Body of pancreas (tissue), 4 donors: ENCODE measurements at places on chromosomes 6 and 20. TPM values are rescaled to one million over a fixed set of nuclear protein-coding genes. Genes with fewer than 3 reads are reported as not detected.
A peak's percentile ranks its signal among the peaks of the same experiment; 100 is the strongest.

VSTM2L gene
- 7.0 TPM for total RNA-seq

GRCh38 chr20:8518878-8519277 is 386.8 kb downstream of the PLCB1 start:
- no peak for DNase-seq
- H3K4me3 ChIP-seq, result no peak overlapping the region
- H3K27me3 ChIP-seq, result no peaks in the 10 kb centered on the region
- H3K4me1 ChIP-seq, result no peaks in the 10 kb centered on the region
- H3K27ac ChIP-seq, result no peak overlapping the region

HRH3 gene
- 0.33 TPM for total RNA-seq

NMBR gene
- not detected for total RNA-seq

DNA sequence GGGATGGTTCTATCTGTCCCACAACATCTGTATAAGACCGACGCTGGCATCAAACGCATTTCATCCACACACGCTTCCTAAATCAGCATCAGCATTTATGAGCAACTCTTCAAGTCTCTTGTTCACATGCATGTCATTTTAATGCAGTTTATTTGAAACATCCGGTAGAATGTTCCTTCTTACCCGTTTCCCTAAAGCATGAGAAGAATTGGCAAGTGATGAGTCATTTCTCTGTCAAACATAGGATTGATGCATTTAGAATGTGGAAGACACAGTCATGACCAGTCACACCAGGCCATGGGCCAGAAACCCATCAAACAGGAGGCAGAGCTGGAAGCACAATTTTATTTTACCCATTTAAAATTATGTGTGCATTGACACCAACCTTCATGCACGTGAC is 122.8 kb downstream of the UST start:
- H3K4me1 ChIP-seq, result peaks cover 10% of the 10 kb centered on the region
- no peak for DNase-seq
- H3K4me3 ChIP-seq, result no peak overlapping the region
- H3K27me3 ChIP-seq, result no peaks in the 10 kb centered on the region
- no peak overlapping the region for H3K27ac ChIP-seq
- H3K36me3 ChIP-seq, result no peaks in the 10 kb centered on the region

GRCh38 chr6:96520171-96521115 is 1.2 kb upstream of the UFL1 start:
- DNase-seq, result peak; percentile 54
- H3K36me3 ChIP-seq, result no peaks in the 10 kb centered on the region
- H3K4me3 ChIP-seq, result no peak overlapping the region
- H3K4me1 ChIP-seq, result peaks cover 33% of the 10 kb centered on the region
- peak overlapping the region; percentile 97 for H3K27ac ChIP-seq

- H3K27ac ChIP-seq, result no peak overlapping the region
- H3K4me1 ChIP-seq, result no peaks in the 10 kb centered on the region
- DNase-seq, result no peak
- H3K27me3 ChIP-seq, result no peaks in the 10 kb centered on the region
Measured at GRCh38 chr6:26347699-26348098, 17.3 kb upstream of the BTN3A2 start.

DNA sequence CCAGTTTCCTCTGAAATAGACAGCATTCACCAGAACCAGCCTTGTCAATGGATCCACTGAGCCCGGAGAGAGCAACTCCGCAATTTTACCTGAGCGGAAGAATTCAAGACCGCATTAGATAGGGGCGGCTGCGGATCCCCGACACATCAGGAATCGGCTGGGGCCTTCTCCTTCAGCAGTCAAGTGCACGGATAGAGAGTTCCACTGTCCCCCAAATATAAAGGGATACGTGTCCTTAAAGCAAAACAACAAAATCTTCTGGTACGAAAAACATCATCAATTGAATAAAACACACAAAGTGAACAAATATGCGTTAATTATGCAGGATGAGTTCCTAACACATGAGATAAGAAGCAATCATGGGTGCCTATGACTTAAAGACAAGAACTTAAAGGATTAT is 18.3 kb downstream of the SERPINB6 start:
- peaks cover 21% of the 10 kb centered on the region for H3K4me1 ChIP-seq
- no peaks in the 10 kb centered on the region for H3K27me3 ChIP-seq
- peak overlapping the region; percentile 21 for H3K27ac ChIP-seq
- no peak for DNase-seq

- H3K4me1 ChIP-seq, result peaks cover 23% of the 10 kb centered on the region
- no peak overlapping the region for H3K4me3 ChIP-seq
- no peaks in the 10 kb centered on the region for H3K36me3 ChIP-seq
- no peaks in the 10 kb centered on the region for H3K27me3 ChIP-seq
- no peak for DNase-seq
Measured at GRCh38 chr20:62618611-62619529, 23.4 kb upstream of the SLCO4A1 start.

NNAT gene
- total RNA-seq, result not detected

PKIG gene
- total RNA-seq, result 43.6 TPM

DNA sequence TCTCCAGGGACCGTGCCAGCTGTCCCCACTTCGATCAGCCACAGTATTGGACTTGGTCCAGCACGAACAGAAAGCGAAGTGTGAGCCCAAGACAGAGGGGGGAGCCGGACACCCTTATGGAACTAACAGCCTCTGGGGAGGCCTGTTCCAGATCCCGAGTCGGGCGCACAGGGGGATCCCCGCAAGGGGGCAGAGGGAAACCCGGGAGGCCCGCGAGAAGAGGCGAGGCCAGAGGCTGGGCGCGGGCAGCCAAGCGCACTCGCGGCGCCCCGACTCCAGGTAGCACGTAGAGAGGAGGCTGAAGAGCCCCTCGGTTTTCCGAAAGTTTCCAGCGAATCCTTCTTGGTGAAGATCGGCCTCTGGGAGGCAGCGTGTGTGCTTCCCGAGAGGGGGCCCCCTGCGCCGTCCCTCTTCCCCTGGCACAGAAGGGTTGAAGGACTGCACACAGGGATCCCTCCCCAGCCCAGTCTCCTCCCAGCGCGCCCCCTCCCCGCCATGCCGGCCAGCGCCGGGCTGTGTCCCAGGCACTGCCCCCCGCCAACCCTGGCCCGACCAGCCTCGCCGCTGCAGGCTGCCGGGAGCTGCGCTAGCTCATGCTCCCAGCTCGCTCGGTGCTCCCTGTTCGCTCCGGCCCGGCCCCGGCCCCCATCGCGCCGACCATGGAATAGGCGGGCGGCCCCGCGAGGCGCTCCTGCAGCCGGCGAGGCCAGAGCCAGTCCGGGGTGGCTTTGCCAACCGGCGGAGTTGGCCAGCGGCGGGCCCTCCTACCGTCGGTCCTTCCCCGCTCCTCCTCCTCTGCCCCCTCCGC is 577 bp upstream of the SLC24A3 start:
- no peak overlapping the region for H3K27ac ChIP-seq
- DNase-seq, result no peak
- no peaks in the 10 kb centered on the region for H3K36me3 ChIP-seq
- peaks cover 20% of the 10 kb centered on the region for H3K4me1 ChIP-seq

ZDHHC14 gene
- 10.6 TPM for total RNA-seq

GGTLC1 gene
- total RNA-seq, result 3.4 TPM

GRCh38 chr6:159169193-159169555 is at the start of gene FNDC1:
Gene FNDC1, plus strand, starts transcription at chr6:159169400. Its CDS starts 197 bp downstream, at chr6:159169597.
- peaks cover 13% of the 10 kb centered on the region for H3K27me3 ChIP-seq
- peaks cover 16% of the 10 kb centered on the region for H3K4me1 ChIP-seq
- H3K4me3 ChIP-seq, result no peak within 1 kb of the TSS
- no peak for DNase-seq

DNA sequence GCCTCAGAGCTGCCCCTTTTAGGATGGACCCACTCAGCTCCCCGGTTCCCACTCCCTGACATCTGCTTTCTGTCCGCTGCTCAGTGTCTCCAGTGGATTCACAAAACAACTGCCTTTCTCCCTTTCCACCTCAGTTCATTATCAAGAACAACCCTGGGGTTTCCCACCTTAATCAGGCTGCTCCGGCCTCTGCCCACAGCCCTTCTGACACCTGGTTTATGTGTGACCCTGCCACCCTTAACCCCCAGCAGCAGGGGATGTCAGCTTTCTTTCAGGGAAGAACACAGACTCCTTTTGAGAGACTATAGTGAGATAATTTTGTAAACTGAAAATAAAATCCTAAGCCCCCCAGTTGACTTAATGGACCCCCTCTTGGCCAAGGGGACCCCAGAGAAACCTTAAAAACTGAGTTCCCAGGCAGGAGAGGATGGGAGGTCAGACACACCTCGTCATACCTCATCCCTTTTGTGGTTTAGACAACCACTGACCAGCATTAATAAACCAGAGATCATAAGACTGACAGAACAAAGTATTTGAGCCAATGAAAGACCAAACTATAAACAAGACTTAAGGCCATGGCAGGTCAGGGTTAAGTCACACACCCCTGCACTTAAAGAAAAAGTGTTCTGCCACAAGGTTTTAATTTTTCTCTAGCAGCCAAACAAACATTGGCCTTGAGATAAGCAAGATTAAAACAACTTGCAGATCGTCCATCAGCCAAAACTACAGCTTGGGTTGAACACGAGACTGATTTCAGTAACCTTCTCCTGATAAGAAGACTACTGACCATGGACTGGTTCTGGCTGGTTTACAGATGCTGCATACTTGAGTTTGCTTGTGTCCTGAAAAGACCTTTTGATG is 42.4 kb upstream of the DDR1 start:
- H3K4me1 ChIP-seq, result peaks cover 32% of the 10 kb centered on the region
- peak; percentile 21 for DNase-seq
- no peaks in the 10 kb centered on the region for H3K36me3 ChIP-seq
- no peaks in the 10 kb centered on the region for H3K27me3 ChIP-seq

DNA sequence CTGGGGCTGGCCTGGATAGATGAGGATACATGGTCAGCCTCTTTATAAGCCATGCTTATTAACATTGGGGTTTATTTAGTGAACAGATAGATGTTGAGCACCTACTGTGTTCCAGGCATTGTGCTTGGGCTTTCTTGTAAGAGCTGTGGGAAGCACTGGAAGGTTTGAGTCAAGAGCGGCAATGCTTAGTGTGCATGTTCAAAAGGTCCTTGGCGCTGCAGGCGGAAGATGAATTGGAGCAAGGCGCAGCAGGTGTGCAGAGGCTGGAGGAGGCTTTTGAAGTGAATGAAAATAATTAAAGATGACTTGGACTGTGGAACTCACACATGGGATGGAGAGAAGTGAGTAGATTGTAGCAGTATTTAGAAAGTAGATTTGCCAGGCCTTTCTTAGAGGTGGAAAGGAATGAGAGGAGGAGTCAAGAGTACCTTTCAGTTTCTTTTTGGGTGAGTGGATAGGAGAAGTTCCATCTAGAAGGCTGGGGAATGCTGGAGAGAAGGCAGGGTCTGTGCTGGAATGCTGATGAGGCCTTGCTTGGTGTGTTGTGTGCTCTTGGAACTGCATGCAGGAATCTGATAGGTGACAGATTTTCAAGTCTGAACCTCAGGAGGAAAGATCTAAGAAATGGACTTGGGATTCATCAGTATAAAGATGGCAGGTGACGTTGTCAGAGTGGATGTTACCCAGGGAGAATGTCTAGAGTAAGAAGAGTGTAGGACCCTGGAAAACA is 26.4 kb downstream of the SNX9 start:
- H3K4me1 ChIP-seq, result peaks cover 46% of the 10 kb centered on the region
- H3K4me3 ChIP-seq, result no peak overlapping the region
- no peaks in the 10 kb centered on the region for H3K36me3 ChIP-seq
- H3K27ac ChIP-seq, result no peak overlapping the region

- no peak for DNase-seq
- no peak overlapping the region for H3K27ac ChIP-seq
- no peaks in the 10 kb centered on the region for H3K4me1 ChIP-seq
- no peak overlapping the region for H3K4me3 ChIP-seq
- H3K27me3 ChIP-seq, result no peaks in the 10 kb centered on the region
Measured at GRCh38 chr6:121647905-121648304, 212.5 kb downstream of the GJA1 start.
